ENCODE measurements at places on chromosomes 3 and 15.

GRCh38 chr15:60208709-60209108 lies 189.1 kb downstream of the ANXA2 start:
- no peak for DNase-seq

DNA sequence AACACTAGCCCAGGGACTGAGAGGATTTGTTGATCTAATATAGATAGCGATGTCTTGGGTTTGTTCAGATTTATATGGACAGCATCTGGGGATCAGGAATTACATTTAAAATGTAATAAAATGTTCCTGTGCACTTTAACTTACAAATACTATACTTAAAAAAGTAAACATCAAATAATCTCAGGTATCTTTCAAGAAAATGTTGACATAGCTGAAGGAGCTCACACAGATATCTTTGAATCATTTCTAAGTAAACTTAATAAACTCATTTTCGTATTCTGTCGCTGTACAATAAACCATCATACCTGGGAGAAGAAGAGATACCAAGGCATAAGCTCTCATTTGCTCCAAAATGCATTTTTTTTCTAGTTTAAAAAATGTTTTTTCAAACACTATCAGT lies 557.5 kb upstream of the NR2F2 start:
- no peak for DNase-seq

GRCh38 chr15:81068516-81068915 lies 65.6 kb upstream of the CFAP161 start:
- no peak for DNase-seq

DNA sequence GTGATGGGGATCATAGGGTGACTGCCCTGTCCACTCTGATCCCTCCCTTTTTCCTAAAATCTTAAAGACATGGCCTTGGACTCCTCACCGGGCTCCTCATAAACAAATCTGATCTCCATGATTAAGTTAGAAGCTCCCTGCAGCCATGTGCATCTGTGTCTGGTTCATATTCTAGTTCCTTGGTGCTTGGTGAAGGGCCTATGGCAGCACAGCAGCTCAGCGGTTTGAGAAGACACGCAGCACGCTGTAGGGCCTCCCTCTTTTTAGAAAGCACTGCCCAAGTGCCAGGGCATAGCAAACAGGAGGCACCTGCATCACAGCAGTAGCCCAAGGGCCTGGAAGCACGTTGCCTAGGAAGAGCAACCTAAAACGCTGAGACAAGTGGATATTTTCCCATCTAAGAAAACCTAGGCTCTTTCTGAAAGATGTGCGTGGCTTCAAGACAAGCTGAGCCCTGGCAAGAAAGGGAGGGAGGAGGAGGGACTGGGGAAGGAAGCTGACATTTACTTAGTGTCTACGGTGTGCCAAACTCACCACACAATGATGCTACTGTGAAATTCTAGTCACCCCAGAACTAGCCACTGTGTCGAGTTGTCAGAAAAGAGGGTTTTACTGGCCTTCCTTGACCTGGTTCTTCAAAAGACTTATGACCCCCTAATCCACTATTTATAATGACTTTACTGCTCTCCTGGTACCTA lies 14.9 kb upstream of the ULK3 start:
- no peak for DNase-seq

DNA sequence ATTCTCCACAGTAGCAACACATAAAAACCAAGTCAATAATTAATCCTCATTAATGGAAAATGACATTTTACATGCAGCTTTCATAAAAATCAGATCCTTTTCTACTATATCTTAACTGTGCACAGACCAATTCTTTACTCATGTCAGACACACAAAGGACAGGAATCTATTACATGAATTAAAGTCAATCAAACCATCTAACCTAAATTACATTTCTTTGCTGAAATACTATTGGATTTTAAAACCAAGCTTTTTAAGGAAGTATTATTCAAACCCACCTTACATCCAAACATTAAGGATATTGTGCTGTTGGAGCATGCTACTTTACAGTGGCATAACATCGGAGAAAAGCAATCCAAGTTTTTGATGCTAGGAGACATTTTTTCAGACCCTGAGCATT lies 72.8 kb downstream of the DLG1 start:
- DNase-seq: no peak

DNA sequence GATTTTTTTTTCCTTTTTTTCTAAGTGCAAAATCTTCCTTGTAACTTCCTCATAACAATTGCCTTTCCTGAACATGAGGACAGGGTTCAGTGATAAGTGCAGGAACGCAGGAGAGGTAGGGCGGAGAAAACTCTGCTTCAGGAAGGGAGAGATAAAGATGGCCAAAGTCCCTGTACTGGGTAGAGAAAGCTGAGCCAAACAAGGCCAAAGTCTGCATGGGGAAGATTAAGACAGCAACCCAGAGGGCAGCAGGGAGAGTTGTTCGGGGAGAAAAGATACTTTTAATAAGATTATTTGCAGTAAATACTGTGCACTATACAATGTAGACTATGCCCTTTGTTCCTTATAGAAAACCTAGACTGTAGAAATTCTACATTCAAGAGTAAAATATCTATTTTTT lies 55.4 kb upstream of the LRRFIP2 start:
- DNase-seq: no peak

- no peak for DNase-seq
Measured at GRCh38 chr3:53496984-53497383, 2.6 kb downstream of the CACNA1D start.

DNA sequence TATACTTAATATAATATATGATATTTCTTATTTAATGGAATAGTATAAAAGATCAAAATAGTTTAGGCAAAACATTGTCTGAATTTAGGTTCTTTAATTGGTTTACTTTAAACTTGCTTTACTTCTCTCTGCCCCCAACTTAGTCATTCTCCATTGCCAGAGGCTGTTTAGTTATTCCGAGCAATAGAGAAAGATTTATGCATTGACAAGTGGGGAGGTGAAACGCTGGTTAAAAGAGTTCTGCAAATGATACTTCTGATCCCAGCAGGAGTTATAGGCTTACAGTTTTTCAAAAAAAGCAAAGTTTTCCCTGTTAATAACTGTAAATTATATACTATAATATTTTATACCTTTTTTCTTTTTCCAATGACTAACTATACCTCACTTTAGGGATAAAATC lies 145.4 kb downstream of the EPHA3 start:
- no peak for DNase-seq

DNA sequence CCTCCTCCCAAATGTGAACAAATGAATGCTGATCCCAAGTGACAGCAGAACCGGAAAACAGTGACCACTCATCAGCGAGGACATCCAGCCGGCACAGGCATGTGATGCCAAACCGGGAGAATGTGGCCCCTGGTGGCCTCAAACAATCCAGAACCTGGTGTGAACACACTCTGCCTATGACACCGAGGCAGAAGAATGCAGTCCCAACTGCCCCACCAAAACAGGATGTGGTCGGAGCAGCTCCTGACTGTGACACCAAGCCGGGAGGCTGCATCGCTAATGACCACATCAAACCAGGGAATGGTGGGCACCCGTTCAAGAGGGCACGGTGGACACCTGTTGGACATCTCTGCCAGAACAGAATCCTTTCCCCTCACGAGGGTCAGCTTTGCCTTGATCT lies 15.4 kb downstream of the SCN5A start:
- DNase-seq: no peak

DNA sequence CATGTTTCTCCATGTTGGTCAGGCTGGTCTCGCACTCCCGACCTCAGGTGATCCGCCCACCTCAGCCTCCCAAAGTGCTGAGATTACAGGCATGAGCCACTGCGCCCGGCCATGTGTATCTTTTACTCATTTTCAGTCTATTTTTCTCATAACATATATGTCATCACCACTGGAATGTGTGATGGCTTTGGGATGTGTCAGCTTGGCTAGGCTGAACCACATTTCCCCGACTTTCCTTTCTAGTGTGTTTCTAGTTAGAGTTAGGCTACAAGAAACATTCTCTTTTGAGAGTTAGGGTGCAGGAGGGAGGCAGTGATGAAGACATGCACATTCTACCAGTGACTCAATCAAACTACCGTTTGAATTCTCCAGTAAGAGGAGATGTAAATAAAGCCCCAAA lies 444.9 kb upstream of the THBS1 start:
- no peak for DNase-seq

DNA sequence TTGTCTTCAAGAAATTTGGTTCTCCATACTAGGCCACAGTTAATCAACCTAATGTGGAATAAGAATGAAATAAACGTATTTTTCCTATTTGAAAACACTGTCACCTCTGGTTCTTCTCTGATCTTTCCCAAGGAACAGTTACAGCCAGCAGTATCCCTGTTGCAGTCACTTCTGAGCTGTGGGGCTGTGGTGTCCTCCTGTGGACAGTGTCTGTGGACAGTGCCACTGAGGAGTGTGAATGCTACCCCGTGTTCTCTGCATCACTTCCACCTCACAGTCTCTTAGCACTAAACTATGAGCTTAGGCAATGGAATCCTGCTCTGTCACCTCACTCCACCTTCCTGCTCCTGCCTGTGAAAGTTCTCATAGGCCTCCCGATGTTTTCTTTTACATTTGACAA lies 817.5 kb downstream of the VGLL3 start:
- DNase-seq: no peak

DNA sequence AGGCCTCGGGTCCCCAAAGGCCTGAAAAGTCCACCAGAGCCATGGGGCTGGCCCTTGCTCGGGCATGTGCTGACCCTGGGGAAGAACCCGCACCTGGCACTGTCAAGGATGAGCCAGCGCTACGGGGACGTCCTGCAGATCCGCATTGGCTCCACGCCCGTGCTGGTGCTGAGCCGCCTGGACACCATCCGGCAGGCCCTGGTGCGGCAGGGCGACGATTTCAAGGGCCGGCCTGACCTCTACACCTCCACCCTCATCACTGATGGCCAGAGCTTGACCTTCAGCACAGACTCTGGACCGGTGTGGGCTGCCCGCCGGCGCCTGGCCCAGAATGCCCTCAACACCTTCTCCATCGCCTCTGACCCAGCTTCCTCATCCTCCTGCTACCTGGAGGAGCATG lies 1.2 kb downstream of the CYP1A2 start:
- no peak for DNase-seq

DNA sequence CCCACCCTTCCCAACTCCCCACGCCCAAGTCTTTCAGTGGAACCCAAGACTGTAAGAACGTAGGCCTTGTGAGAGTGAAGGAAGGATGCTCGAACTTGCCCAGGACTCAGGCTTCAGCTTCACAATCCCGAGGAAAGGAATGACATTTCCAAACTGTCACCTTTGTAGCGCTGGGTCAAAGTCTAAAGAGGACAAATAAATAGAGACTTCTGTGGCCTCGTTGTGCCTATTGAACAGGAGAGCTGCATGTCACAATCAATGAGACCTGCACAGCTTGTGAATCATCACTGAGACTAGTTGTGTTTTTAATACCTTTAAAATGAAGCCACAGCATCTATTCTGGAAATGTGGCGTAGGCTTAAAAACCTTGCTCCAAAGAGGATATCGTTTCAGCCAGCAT lies 222.8 kb upstream of the ST8SIA2 start:
- no peak for DNase-seq

DNA sequence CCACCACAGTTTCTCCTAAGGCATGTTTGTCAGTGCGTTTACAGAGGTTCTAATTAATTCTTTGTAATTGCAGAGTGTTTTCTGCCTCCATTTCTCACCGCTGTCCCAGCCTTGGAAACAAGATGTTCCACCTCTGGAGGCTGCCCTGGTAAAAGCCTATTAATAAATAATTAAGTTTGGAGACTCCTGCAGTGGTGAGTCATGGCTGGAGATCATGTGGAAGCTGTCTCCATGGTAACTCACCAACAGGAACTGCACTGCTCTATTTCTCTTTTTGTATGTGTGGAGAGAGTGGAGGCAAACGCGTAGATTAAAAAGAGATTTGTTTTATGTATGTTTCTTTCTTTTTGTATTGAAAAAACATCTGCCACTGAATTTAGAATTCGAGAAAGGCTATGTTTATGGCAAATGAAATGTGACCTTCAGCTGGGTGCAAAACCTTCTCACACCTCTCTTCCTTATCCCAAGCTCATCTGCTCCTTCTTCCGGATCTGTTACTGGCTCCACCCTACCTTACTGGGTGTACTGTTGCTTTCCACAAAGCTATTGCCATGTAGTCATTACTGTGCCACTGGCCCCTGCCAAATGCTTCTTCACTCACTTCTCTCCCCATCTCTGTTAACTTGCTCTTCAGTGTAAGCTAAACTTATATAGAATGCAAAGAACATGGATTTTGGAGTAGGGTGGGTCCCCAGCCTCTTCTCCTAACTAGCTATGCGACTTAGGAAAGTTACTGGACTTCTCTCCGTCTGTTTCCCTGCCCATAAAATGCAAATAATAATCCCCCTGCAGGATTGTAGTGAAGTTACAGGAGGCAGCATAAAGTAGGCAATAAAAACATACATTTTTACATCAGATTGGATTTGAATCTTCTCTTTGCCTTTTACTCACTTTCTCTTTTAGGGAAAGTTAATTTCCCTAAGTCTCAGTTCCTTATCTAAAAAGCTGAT lies 778.5 kb downstream of the NTRK3 start:
- DNase-seq: no peak

GRCh38 chr15:22949074-22949547 lies 31.1 kb downstream of the CYFIP1 start:
- no peak for DNase-seq

- DNase-seq: no peak
Measured at GRCh38 chr15:88178631-88179030, 77.9 kb downstream of the NTRK3 start.

DNA sequence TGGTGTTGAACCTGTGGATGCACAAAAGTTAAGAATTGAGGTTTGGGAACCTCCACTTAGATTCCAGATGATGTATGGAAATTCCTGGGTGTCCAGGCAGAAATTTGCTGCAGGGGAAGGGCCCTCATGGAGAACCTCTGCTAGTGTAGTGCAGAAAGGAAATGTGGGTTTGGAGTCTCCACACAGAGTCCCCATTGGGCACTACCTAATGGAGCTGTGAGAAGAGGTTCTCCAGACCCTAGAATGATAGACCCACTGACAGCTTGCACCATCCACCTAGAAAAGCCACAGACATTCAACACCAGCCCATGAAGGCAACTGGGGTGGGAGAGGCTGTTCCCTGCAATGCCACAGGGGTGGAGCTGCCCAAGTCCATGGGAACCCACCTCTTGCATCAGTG lies 1032.8 kb upstream of the EPHA6 start:
- DNase-seq: no peak

DNA sequence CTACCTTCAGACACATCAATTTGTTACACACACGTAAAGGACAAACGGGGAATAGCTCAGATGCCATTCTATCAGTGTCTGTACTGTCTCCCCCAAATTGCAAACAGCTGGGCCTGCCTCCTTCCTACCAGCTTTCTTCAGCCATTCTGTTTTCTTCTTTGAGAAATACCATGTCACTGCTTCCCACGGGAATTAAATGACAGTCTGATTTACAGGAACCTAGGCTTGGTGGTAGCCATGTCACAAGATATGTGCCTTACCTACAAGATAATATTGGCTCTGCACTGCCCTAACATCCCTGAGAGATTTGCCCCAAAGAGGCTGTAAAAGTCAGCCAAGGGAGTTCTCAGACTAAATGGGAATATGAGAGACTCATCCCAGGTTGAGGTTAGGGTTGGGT lies 308.3 kb downstream of the LRTM1 start:
- DNase-seq: no peak

- no peak for DNase-seq
Measured at GRCh38 chr15:58497046-58497785, 65.4 kb downstream of the LIPC start.
